ENCODE measurements at places on chromosomes 1 and 21.
A peak's percentile ranks its signal among the peaks of the same experiment; 100 is the strongest.

DNA sequence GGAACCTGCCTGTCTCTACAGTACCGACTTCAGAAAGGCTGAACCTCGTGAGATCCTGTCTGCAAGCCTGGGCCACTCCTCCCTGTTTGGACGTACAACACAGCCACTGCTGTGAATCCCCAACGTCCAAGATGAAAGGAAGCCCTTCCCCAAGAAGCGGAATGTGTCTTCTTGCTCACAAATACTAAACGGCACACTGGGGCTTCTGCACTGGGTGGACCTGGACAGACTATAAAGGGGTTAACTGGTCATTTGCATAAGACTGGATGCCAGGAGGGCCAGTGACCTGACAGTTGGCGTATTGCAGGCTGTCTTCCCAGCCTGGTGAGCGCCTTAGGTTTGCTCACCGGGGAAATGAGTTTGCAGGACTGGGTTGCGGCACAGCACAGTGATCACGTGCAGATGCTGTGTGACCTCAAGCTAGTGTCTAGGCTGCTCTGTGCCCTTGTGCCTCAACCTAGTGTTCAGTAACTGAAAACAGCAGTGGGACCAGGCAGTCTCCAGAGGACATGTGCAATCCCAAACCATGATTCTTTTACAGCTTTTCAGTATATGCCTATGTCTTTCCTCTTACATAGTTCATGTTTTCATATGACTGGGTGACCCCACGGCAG, 19.5 kb upstream of the AJAP1 start:
- no peak for DNase-seq

- DNase-seq = peak; percentile 59
Measured at GRCh38 chr1:87329526-87330056, 911 bp downstream of the LMO4 start.

DNA sequence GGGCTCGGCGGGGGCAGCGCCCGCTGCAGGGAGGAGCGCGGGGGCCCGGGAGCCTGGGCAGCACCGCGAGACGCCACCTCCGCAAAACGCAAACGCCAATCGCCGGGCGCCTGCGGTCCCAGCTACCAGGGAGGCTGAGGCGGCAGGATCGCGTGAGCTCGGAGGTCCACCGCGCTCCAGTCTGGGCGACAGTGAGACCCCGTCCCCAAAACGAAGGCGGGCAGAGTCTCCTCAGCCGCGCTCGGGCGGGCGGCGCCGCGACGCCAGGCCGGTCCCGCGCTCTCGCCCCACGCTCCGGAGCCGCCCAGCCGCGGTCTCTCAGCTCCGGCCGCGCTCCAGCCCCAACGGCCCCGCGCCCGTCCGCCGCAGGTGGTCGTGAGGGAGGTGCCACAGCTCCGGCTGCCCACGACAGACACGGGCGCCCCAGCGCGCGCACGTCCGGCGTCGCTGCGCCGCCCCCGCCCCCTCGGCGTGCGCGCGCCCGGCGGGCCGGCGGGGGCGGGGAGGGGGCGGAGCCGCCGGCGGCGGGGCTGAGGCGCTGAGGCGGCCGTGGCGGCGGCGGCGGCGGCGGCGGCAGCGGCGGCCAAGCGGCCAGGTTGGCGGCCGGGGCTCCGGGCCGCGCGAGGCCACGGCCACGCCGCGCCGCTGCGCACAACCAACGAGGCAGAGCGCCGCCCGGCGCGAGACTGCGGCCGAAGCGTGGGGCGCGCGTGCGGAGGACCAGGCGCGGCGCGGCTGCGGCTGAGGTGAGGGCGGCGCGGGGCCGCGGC, at the start of gene ADARB1:
Gene ADARB1 (plus strand): TSS at position 533 of the 770 bp plus-strand sequence. CDS start 97,077 bp downstream, outside the sequence.
- peak; percentile 92 for DNase-seq

DNA sequence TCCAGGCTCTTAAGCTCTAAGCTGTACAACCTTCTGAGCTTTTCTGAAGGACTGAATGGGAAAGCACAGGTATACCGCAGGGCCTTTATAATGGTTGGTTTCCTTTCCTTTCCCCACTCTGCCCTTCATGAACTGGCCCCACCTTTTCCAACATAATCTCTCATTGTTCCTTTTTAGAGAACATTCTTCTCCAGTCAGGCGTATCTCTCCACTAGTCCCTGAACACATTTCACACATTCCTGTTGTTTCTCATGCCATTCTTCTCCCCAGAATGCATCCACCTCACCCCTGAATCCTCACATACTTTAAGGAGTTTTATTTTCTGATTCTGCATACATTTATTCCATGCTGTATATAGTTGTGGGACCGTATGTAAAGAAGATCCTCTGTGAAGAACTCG, 41.3 kb downstream of the PGM1 start:
- no peak for DNase-seq

Data from germinal center (tissue), 1 donor.